ENCODE measurements at places on chromosomes 7 and 10.

DNA sequence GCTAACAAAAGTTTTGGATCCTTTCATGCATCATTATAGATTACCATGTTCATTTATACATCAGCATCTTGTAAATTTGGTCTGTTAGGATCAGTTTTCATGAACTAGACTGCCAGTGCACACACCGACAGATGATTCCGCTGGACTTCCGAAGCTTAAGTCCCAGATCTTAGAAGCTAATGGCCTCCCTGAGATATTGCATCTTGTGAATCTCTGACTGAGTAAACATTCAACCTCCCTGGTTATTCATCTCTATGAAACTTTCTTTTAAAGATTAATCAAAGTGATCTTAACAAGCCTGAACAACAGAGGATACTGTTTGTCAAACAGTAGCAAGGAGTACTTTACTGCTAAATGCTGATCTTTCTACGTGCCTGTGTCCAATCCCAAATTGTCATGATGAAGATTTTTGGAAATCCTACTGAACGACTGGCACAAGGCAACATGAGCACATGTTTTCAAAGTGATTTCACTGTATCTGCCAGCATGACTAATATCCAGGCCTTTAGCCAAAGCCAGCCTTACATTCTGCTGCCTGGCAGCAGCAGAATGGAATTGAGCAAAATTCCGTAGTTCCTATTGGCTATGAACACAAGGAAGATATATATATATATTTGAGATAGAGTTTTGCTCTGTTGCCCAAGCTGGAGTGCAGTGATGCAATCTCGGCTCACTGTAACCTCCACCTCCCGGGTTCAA, 91.3 kb upstream of the ANK3 start:
- no peak for DNase-seq

DNA sequence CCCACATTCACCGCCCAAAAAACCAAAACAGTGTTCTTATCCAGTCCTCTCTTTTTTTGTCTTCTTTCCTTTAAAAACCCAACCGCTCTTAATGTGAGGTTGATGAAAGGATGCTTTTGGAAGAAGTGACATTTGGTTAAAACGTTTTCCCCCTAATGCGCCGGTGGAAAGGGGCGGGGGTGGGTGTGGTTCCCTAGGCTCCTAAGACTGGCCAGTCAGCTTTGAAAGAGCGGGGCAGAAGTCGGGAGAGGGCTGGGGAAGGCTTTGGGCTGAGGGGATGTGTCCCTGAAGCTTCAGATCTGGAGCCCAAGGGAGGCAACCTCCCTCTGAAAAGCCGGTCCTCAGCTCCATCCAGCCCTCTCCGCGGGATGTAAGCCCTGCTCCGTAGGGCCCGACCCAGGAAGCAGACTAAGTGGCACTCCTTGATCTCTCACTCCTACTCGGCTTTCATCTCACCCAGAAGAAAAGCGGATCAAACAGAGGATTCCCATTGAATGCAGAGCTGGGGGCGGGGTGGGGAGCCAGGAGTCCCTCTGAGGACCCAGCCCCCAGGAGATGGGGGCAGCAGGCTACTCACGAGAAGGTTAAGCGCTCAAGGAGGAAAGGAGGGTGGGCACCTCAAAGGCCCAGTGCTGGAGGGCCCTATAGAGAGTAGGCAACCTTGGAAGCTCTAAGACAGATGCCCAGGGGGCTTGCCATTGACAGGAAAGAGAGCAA, 2.4 kb upstream of the EVX1 start:
- DNase-seq: no peak

DNA sequence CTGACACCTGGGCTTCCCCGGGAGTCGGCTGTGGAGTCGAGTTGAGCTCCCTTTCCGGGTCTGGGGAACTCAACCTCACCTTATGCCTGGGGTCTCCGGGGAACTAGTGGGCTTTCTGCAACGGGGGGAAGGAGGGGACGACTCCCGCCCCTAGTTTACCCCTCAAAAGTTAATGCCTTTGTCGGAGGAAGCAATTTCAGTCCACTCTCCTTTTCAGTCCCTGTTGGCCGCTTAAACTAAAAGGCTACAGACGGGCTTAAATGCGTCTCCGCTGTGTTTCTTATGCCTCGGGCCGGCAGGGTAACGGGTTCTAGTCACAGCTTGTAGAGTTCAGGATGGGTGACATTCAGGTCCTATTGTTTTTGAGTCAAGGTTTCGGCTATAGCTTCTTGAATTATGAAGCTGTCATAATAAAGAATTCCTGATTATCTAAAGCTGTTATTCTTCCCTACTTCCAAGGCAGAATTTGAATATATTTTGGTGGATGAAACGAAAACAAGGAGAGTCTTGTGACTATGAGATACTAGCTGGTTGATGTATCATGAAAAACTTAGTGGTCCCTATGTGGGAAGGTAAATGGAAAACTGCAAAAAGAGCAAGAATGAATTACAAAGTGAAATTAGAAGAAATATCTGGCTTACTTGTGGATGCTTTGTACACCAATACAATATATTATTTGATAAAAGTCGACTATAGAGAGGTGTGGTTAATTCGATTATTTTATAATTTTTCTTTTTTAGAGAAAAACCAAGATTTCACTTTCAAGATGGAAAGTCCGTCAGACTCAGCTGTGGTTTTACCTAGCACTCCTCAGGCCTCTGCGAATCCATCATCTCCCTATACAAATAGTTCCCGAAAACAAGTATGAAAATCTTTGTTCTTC, 495 bp downstream of the SFR1 start:
- DNase-seq: no peak

DNA sequence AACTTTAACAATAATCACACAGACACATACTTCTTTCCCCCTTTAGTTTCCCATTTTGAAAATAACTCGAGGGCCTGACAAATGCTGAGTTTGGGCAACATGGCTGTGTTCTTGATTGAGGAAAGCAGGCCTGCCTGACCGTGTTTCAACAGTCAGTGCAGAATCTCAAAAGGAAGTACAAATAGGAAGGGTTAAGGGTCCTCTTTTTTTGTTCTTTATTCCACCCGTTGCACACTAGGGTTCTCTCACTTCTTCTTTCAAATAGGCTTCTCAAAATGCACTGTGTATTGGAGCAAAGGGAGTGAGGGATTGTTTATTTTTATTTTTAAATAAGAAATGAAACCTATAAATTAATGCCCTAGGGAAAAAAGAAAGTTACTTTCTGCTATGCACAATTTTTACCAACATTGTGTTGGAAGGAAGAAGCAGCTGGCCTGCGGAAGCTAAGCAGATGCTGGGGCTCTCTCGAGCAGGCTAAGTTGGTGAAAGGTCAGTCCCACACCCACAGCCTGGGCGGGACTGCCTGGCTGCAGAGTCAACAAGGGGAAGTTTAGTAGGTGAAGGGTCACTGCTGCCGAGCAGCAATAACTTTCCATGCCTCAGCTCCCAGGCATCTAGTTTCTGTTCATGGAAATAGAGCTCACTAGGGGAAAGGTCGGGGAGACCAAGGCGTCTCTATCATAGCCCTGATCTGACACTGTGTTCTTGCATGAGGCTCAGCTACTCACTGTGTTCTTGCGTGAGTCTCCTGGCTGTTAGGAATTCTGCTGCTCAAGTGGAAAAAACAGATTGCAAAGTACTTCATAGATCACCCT, 12.2 kb upstream of the PDK4 start:
- DNase-seq: peak; percentile 28

- no peak for DNase-seq
These were observed 897.8 kb upstream of the PHF14 start for GRCh38 chr7:10075866-10076265.

GRCh38 chr7:27112955-27113949, 10.8 kb upstream of the HOXA2 start:
- peak; percentile 56 for DNase-seq

GRCh38 chr7:28999895-29000716, 42.0 kb upstream of the TRIL start:
- no peak for DNase-seq

DNA sequence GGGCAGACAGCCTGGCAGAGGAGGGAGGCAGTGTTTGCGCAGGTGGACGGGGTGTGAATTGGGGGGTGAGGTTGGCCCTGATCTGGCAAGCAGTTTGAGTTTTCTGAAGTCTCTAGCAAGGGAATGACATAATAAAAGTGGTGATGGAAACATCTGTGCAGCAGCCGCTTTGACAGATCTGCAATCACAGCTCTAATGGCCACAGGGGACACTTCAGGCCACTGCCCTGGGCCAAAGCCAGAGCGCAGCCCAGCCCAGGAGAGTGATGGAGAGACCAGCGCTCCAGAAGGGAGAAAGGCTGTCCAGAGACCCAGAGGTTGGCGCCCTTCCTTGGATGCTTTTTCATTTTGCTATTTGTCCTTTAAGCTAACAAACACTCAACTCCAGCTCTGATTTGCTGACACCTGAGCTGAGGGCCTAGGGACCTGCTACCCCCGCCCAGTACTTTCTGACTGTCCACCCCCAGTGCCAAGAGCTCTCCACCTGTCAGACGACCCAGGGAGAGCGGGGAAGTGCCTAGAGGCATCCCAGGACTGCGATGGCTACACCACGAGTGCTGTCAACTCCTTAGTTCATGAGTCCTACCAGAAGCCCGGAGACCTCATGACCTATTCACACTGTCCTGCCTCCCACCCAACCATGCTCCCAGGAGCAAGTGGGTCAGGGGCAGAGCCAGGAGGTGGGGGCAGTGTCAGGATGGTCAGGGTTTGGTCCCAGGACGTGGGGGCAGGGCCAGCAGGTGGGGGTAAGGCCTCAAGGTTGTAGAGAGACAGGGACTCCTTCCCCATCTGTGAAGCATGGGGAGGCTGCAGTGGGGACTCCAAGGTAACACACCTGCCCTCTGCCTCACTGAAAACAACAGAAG, 112.6 kb downstream of the PRKAG2 start:
- no peak for DNase-seq

DNA sequence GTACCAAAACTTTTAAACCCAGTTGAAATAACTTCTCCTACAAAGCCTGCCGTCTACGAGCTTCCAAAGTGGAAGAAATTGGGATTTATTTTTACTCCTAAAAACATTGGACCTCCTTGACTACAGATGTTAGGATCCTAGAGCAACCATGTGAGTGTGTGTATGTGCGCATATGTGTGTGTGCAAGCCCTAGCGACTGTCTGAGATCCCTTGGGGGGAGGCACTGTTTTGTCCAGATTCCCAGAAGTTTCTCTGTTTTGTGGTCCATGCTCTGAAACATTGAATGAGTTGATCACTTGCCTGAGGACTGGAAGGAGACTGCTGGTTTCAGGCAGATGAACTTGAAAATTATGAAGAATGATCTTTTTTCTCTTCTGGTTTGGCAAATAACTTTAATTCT, 312.3 kb upstream of the ZNF32 start:
- DNase-seq: no peak

DNA sequence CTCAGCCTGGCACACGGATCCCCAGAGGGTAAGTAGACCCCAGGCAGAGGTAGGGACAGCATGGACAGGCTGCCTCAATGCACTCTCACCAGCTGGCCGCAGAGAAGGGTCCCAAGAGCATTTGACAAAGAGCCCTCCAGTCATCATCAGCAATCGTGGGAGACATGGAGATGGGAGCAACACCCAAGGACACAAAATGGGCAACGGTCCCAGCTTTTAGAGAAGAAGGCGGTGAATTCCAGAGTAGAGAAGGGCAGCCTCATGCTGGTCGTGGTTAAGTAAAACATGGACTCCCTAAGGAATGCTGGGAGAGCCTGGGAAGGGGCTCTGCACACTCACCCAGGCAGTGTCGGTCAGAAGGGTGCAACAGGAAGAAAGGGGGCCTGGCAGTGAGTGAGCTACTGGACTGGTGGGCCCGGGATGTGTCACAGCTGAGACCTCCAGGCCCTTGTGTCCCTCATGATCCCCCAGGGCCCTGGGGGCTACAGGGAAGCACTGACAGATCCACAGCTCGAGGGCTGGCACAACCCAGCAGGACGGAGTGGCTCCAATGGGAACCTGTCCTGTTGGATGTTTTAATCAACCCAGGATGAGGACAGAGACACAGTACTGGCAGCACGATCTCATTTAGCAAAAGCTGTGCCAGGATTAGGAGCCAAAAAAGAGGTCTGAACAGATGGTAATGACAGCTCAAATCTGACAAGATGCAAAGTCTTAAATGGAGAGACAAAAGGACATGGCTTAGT, 147.1 kb downstream of the NEURL1 start:
- no peak for DNase-seq

GRCh38 chr7:52764492-52765169, 270.8 kb upstream of the POM121L12 start:
- no peak for DNase-seq

DNA sequence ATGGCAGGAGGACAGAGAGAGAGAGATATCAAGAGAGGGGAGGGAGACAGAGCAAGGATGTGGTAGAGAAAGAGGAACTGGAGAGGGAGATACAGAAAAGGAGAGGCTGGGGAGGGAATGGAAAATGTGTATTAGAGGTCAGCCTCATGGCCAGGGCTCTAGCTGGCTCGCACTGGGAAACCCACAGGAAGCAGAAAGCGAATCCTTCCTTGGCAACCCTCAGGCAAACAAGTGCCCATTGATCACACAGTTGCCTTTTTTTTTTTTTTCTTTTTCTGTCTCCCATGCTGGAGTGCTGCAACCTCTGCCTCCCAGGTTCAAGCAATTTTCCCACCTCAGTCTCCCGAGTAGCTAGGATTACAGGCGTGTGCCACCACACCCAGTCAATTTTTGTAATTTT, 391.2 kb downstream of the TYW1 start:
- DNase-seq: no peak

- DNase-seq: no peak
These were observed 271.2 kb upstream of the IGFBP3 start for GRCh38 chr7:46192271-46192670.
